NCI-H187 (cell line): ENCODE measurements at places on chromosomes 3 and 15.

- no peak for DNase-seq
Measured at GRCh38 chr3:115286529-115287197, 139.6 kb upstream of the ZBTB20 start.

GRCh38 chr3:46095307-46095706 is 68.0 kb upstream of the XCR1 start:
- no peak for DNase-seq

DNA sequence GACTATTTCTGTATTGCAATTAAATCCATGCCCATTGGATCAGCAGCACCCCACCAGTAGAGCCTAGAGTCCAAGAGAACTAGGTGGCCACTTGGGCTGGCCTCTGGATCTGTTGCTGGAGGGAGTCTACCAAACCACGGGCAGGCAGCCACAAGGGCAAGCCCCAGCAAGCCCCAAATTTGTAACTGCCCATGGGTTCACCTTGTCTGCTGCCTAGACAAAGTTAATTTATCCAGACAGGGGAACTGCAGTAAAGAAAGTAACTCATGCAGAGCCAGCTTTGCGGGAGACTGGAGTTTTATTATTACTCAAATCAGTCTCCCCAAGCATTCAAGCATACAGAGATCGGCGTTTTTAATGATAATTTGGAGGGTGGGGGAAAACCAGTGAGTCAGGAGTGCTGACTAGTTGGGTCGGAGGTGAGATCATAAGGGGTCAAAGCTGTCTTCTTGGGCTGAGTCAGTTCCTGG is 74.0 kb upstream of the TERB2 start:
- DNase-seq: no peak

DNA sequence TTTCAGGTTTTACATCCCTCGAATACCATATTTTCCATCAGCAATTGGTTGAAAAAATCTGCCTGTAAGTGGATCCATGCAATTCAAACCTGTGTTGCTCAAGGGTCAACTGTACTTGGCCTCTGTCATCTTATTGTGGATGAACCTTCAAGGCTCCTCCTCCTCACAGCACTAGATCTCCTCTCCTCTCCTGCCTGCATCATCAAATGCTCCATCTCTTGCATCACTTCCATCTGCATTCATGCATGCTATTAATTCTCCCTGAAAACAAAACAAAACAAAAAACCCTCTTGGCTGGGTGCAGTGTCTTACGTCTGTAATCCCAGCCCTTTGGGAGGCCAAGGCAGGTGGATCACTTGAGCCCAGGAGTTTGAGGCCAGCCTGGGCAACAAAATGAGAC is 10.1 kb downstream of the BCL2L10 start:
- DNase-seq: no peak

GRCh38 chr3:8503461-8503860 is 1.8 kb downstream of the LMCD1 start:
- no peak for DNase-seq

DNA sequence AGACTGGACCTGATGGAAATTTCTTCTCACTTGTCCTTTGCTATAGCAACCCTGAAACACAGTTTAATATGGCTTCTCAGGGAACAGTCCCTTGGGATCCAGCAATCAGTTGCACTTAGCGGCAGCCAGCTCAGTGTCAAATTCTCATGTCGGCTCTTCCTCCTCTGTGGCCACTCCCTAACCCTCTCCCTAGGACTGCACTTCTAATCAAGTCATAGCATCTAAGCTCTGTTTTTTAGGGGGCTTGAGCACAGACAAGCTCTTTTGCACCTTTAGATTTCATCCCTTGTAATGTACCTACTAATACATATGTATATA is 250.5 kb upstream of the TLE3 start:
- DNase-seq: peak; percentile 87

DNA sequence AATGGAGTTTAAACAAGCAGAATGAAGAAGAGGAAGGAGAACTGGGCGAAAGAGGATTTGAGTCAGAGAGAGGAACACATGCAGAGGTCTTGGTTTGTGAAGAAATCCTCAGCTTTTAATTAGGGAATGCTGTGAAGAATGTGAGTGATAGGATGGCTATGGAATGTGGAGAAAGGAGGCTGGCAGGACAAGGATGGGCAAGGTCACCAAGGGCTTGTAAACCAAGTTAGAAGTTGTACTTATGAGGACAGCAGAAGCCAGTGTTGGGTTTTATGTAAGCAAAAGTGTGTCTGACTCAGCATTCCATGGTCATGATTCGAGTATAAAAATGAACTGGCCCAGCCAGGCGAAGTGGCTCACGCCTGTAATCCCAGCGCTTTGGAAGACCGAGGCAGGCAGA is 60.0 kb upstream of the IL12A start:
- DNase-seq: no peak

DNA sequence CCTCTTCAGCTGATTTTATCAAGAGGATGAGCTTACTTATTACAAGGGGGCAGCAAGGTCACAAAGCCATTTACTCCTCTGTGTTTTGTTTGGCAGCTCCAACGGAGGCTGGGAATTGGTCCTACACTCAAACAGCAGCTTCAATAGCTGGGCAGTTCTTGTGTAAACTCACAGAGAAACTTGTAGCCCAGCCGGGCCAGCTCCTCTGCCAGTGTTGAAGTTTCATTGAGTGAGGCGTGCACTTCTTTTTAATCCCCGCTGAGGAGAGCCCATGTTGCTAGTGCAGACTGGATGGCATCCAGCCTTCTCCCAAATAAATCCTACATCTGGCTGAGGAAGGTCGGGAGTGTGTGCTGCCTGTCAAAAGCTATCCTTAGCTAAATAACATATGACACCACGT is 59.5 kb downstream of the BFSP2 start:
- no peak for DNase-seq

- DNase-seq: no peak
Measured at GRCh38 chr3:48467110-48467454, 20.5 kb downstream of the ATRIP start.

GRCh38 chr3:128128251-128128650 is 4.6 kb upstream of the RUVBL1 start:
- no peak for DNase-seq

DNA sequence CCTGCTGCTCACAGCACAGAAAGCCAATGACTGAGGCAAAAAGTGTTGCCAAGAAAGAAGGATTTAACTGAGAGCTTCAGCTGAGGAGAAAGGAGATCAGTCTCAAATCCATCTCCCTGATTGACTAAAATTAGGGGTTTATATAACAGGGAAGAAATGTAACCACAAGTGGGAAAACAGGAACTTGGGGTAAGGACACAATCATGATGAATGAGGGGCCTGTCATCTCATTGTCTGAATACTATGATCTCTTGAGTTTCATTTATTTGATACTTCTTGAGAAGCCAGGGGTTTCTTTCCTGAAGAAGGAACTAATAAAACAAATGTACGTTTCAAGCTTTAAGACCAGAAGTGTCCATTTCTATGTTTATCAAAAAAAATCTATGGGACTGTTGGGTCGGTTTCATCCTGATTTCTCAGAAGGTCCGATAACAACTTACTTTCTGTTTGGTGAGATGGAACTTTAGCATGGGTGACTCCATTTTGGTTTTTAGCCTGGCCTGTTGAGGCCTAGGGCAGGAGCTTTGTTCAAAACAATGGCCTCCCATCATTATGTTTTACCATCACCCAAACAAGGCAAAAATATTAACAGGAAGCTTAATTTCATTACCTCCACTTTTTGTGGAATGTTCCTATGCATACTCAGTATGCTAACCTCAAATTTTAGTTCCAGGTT is 76.6 kb upstream of the PIAS1 start:
- DNase-seq: no peak

- no peak for DNase-seq
Measured at GRCh38 chr3:173889596-173889995, 492.1 kb downstream of the NLGN1 start.

- DNase-seq: no peak
Measured at GRCh38 chr3:134337511-134338200, 36.6 kb downstream of the AMOTL2 start.

- DNase-seq: no peak
Measured at GRCh38 chr3:46351646-46352045, 2.3 kb upstream of the CCR2 start.

DNA sequence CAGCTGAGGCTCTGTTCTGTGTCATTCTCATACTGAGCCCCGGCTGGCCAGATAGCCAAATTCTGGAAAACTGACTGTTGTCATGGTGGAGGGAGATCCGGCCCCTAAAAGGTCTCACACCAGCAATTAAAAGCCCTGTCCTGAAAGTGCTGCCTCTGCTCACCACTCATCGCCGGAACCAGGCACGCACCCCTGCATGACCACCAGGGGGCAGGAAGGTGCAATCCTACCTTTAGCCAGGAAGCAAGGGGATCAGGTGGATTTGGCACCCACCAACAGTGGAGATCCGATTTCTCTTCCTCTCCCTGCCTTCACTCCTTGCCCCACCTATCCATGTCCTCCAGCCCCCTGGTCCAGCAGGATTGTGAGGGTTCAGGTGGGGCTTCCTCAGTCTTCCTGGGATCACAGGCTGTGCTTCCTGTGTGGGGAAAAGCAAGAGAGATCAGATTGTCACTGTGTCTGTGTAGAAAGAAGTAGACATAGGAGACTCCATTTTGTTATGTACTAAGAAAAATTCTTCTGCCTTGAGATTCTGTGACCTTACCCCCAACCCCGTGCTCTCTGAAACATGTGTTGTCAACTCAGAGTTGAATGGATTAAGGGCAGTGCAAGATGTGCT is 16.1 kb upstream of the CACNA2D2 start:
- no peak for DNase-seq
